Stimulated activated CD4-positive, alpha-beta T cell treated with anti-CD3 and anti-CD28 coated beads, Interleukin-1b, Interleukin-23, amount 100 ng/mL, for 24 hours (primary cell): ENCODE measurements at places on chromosomes 11 and 22.

GRCh38 chr11:64529559-64530520 lies 61.2 kb upstream of the SLC22A12 start:
- no peak for DNase-seq

DNA sequence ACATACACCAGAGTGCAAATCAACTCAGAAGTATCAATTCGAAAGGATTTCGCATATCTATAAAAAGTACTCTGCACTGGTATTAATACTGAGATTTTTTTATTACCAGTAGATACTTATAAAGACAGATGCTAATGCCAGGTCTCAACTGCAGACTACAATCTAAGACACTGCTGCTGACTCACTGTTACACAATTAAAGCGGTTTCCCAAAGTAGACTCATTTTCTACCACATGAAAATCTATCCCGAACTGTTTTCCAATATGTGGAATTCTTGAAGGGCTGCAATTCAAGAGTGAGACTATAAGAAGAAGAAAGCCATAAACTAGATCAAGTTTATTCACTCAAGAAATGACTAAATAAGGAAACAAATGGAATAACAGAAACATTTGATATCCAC lies 57.2 kb upstream of the ARHGAP32 start:
- no peak for DNase-seq

GRCh38 chr11:46664612-46665011 lies 35.8 kb downstream of the ARHGAP1 start:
- no peak for DNase-seq

DNA sequence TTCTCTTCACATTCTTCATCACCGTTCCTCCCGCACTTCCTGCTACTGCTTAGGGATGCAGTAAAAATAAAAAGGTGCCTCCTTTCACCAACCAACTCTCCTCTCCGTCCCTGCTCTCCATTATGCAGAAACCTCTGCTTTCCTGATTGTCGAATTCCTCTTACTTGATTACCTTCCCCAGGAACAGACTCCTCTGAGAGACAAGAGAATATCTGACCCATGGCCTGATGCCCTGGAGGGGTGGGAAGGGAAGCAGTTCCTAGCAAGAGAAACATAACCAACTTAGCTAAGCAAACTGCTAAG lies 80.9 kb downstream of the TRIM29 start:
- DNase-seq: no peak

DNA sequence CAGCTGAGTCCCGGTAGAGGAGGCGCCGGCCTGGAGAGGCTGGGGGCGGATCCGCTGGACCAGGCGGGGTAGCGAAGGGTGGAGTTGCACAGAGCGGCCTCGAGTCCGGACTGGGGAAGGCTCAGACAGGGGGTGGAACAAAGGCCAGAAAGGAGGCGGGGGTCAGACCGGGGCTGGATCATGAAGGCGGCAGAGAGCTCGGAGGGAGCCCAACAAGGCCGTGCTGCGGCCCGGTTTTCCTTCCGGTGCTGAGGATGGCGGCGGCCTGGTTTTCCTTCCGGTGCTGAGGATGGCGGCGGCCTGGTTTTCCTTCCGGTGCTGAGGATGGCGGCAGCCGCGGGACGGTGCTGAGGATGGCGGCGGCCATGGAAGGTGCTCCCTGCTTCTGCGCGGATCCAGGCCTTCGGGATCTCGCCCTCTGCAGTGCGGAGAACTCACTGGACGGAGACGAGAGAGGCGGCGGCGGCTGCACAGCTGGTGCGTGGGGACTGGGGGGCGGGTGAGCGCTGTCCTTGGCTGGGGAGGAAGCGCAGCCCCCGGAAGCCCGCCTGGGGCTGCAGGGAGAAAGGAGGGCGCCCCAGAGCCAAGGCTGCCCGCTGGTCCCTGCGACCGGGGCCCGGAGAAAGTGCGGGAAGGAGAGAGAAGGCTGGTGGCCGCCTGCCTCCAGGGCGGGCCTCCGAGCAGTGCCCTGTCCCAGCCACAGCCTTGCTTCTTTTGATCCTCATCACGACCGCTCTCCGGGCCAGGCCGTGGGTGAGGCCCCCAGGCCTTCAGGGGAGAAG lies 350.4 kb upstream of the B3GAT1 start:
- DNase-seq: no peak

- no peak for DNase-seq
Measured at GRCh38 chr11:36431429-36432092, 78.5 kb downstream of the TRAF6 start.
